ENCODE measurements at places on chromosomes 13 and 19.

- no peak for DNase-seq
Observed at GRCh38 chr13:108345016-108345415, 75.5 kb downstream of the TNFSF13B start.

DNA sequence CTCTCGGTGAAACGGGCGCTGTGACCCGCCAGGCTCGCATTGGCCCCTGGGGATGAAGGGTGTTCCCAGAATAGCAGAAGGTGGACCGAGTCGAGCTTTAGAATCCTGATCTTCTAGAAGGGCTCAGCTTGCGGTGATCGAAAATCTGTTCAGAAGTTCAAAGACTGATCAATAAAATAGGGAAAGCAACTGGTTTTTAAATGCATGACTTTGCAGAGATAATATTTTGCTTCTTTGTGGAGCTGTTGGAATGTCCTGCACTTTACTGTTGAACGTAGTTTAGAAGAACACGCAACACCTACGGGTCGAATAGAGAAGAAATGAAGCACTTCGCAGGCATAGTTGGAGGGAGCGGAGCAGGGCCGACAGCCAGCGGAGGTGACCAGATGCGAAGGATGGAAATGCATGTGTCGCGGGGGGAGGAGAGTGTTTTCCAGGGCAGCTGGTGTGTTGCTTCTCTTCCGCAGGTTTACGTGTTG lies 766 bp downstream of the CEBPG start:
- DNase-seq, result no peak

DNA sequence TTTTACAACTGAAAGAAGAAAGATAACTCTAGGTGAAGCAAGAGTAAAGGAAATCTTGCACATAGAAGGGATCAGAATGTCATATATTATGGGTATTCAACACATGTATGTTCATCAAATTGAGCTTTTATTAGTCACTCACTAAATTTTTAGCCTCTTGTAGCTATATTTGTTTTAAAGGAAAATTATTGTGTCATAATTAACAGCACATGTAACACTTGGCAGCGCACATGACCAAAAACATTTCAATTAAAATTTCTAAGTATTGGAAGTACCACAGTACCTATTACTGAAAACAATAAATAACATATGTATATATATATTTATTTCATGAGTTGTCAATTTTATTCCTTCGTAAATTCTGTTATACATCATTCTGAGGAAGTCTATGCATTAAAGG lies 2800.4 kb downstream of the PCDH9 start:
- no peak for DNase-seq

- DNase-seq, result no peak
Observed at GRCh38 chr13:111622051-111622531, 301.6 kb downstream of the TEX29 start.

DNA sequence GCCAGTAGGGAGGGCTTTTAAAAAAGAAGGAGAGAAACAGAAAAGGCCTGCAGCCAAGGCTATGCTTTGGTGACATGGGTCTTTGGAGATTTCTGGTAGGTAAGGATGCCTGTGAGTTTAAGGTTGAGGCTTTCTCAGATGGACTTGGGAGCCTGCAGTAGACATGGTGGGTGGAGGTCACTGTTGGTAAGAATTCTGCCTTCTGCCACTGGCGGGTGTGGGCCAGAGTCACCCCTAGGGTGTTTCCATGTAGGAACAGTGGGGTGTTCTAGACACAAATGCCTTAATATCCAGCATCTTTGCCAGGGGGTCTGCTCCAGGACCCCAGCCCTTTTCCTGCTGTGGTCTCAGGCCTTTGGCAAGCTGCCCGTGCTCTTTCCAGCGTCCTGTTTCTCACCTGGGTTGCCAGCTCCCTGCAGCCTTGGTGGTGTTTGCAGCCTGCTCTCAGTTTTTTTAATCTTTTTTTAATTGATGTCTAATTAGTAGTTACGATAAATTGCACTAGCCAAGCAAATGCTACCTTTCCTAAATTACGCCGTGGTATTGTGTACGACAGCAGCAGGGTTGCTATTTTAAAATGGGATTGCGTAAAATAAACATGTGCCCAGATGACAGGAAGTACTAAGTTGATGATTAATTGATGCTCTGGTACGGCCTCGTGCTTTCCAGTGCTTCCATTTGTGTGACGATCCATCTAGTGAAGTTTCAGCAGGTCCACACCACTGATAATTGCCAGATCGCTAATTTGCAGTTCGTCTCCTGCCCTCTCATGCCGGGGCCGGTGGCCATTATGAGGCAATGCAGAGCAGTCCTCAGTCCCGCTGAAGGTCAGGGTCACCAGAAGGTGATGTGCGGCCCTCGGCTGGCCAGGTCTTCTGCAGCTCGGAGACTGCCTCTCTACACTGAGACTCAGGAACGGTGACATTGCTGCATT lies 35.3 kb upstream of the NPAS1 start:
- DNase-seq, result no peak

GRCh38 chr13:30429721-30430694 lies 7.7 kb downstream of the UBE2L5 start:
- no peak for DNase-seq

DNA sequence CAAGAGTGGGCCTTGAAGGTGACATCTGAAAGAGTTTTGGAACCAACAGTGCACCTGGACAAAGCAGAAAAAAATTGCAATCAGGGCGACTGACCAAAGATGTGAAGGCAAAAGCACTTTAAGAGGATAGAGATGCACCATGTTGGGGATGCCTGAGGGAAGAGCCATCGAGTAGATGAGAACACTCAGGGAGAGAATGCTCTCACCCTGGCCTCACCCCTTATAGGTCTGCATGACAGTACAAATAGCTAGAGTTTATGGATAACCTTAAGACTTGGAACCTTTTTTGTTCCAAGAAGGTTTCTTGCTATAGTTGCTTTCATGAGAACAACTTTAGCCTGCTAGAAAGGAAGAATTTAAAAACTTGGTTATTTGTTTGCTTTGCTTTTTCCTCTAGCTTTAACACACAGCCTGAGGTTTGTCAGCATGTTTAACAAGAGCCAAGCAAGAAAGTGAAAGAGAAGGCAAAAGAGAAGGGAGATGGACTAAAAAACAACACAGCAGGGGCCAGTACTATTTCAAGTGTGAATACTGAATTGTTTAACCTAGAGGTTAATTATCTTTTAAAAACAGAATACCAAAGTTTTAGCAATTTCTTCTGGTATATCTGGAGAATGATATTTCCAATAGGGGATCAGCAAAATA lies 418.9 kb downstream of the DIAPH3 start:
- no peak for DNase-seq

All from activated CD8-positive, alpha-beta memory T cell treated with anti-CD3 and anti-CD28 coated beads, Interleukin-2, amount 50 U/mL, for 48 hours (primary cell).